Skin of body (tissue), 3 donors: ENCODE measurements at places on chromosomes 11 and 22.

- peak; percentile 35 for DNase-seq
Measured at GRCh38 chr11:72625691-72626413, 48.4 kb downstream of the PDE2A start.

DNA sequence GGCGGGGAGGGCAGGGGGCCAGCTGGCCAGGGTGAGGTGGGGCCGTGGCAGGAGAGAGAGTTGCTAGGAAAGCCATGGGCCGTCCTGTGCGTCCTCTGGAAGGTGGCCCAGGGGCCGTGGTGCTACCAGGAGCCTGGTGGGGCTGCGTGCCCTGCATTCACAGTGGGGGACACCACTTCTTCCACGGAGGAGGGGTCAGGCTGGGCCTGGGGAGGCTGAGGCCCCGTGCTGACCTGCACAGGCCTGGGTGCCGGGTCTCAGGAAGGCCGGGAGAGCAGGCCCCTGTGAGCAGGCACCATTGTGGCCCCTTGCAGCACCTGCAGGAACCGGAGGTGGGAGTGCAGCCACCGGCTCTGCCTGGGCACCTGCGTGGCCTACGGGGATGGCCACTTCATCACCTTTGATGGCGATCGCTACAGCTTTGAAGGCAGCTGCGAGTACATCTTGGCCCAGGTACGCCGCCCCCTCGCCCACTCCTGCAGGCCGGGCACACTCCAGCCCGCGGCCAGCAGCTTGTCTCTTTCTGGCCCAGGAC lies 12.0 kb downstream of the MUC5B start:
- no peak for DNase-seq

DNA sequence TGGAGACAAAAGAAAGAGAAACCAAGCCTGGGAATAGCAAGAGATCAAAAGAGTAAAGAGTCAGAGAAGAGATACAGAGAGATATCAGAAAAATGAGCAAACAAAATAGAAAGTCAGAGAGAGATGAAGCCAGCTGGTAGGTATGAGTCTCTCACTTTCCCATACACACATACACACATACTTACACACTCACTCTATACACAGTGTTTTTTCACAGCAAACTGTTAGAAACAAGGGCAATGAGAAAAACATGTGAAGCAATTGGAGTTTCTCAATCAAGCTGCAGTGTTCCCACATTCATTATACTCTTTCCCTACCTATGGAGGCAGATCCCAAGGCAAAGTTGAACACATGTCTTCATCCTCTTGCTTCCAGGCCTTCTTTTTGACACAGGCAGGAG lies 2.6 kb upstream of the NLRP10 start:
- DNase-seq: no peak

GRCh38 chr11:1636291-1636950 lies 6.8 kb downstream of the KRTAP5-5 start:
- DNase-seq: no peak

DNA sequence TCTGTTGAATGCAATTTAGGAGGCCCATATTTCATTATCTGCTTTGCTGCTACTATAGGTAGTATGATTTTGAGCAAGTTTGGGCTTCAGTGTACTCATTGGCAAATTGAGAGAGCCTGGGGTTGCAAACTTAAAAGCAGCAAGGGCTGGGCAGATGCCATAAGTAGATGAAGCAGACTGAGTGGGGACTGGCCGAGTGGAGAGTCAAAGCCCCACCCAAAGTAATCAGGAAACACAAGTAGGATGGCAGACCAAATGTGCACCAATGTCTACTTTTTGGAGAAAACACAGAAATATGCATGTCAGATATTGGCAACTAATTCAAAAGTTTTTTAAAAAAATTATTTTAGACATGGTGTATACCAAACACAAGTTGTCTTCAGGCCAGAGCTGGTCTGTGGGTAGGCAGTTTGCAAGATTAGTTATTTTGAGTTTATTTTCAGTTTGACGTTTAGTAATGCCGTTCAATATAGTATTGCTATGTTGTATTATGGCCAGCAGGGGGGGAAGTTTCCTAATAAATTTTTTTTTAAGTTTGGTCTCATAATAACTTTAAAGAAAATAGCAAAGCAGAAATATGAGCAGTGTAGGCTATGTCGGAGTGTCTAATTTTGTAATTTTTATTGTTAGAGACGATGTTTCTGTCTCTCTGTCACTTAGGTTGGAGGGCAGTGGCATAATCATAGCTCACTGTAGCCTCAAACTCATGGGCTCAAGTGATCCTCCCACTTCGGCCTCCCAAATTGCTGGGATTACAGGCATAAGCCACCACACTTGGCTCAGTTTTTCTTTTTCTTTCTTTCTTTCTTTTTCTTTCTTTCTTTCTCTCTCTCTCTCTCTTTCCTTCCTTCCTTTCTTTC lies 105.1 kb downstream of the HIPK3 start:
- no peak for DNase-seq

DNA sequence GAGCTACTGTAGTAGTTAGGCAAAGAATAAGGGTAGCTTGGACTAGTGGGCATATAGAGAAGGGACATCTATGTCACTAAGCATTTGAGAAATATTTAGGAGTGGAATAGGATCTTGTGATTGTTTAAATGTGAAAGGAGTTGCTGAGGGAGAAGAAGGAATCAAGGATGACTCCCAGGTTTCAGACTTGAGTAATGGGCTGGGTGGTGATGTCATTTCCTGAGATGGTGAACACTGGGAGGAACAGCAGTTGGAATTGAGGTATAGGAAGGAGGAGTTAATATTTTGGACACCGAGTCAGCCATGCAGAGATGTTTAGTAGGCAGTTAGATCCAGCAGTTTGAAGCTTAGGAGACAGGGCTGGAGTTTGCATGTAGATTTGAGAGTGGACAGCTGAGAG lies 40.1 kb downstream of the REXO2 start:
- no peak for DNase-seq

DNA sequence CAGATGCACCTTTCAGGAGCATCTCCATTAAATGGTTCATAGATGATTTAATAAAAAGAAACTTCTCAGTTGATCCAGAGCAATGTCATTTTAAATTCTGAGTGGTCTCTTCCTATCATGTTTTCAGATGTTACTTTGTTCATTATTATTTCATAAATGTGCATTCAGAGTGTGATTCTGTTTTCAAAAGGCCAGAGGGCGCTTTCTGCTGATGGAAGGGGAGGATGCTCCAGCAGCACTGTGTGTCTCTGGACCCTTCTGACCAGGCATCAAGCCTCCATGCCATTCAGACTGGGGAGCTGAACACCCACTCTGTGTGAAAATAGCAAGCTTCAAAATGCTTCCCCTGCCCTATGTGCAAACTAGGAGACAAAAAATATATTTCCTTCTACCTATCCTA lies 23.9 kb upstream of the CRTAM start:
- DNase-seq: no peak

GRCh38 chr11:134500621-134501020 lies 88.6 kb upstream of the B3GAT1 start:
- no peak for DNase-seq

DNA sequence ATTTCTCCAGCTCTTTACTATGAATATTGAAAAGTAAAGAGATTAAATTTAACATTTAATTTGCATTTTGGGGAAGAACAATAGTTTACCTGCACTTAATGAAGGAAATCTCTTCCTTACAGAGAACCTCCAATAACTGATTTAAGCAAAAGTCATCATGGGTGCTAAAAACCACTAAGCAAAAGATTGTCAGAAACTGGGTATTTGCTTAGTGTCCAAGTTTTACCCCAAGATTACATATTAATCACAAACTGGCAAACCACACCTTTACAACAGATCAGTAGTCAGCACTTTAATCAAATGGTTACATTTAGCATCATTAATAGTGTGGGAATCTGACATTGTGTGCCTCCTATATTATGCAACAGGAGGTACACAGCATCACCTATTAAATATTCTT lies 2.7 kb downstream of the ZBTB44 start:
- no peak for DNase-seq

DNA sequence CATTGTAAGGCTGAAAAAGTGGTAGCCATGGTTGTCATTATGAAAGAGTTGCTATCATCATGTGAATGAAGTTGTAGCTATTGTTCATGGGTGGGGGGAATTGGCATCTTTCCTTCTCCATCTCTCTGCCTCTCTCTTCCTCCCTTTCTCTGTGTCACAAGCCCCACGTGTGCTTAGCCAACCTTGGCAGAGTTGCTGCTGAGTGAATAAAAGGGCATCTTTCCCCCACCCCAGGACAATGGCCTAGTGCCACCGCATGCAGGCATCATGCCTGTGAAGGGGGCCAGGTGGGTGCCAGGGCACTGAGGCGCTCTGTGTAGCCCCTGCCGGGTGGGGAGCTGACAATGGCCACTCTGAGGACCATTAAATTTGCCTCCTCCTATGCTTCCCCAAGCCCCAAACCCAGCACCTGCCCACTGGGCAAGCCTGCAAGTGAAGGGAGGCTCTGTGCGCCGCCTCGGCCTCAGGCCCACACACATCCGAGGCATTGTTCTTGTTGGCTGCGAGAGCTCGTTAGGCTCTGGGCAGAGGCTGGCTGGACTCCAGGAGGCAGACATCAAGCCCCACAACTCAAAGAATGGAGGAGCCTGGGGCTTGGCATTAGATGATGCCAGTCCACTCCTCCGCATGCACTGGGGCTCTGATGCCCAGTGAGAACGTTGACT lies 103.9 kb downstream of the SEZ6L start:
- DNase-seq: no peak

- no peak for DNase-seq
Measured at GRCh38 chr11:29227811-29228210, 789.0 kb downstream of the KCNA4 start.

GRCh38 chr11:15035283-15035682 lies 38.1 kb upstream of the CALCB start:
- DNase-seq: no peak

DNA sequence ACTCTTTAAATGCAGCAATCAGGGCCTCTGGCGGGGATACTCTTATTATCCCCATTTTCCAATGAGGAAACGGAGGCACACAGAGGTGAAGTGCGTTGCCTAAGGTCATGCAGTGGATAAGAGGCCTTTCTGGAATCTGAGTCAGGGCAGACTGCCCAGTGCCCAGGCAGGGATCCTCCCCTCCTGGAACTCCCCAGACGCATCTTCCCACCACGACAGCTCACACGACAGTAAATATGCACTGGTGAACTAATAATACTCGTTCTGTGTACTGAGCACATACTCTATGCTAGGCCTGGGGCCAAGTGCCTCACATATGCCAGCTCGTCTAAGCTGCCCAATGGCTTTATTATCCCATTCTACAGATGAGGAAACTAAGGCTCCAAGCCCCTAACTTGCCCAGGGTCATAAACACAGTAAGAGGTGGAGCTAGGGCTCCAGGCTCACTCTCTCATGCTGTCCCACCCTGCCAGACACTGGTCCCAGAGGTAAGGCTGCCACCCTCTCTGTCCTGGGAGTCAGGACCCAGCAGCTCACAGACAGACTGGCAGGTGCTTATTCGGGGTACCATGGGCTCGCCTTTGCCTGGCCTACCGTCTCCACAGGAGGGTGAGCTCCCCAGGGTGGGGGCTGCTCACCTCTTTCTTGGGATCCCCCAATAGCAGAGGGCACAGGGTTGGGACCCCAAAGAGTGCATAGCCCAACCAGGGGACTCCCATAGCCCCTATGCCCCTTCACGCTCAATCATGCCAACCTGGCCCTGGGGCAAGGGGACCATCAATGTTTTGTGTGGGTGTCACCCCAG lies 2.3 kb downstream of the IL2RB start:
- DNase-seq: no peak
